ENCODE measurements at places on chromosomes 1 and 21. TPM values are rescaled to one million over a fixed set of nuclear protein-coding genes. Genes with fewer than 3 reads are reported as not detected.

GRCh38 chr1:42700006-42700405 is 17.8 kb downstream of the YBX1 start:
- DNase-seq, result no peak

Gene C1orf74
- total RNA-seq, result 4.8 TPM

Gene SPRR2E
- not detected for total RNA-seq

DNA sequence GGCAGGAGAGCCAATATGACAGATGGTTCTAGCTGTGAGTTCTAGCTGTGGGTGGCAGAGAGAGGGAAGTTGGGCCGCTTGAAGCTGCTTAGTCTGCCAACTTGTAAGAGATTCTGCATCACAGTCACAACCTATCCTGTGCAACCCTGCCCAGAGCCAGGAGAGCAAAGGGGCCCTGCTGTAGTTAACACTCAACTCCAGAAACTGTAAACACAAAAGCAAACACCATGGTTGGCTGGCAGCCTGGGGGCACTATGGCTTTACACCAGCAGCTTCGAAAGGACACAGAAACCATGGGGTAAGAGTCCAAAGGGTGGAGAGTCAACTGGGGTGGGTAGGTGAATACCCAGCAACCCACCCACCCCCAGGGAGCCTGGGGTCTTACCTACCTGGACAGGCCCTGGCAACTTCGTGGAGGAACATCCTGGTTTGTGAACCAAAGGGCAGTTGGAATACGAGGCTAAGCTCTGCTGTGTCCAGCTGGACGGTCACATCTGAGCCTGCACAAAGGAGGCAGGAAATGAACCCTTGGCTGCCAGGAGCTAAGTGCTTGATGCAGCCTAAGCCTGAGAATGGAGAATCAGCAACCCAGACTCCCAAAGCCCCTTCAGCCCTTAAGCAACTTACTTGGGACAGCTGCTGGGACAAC is 6.4 kb downstream of the INPP5B start:
- no peak for DNase-seq

DNA sequence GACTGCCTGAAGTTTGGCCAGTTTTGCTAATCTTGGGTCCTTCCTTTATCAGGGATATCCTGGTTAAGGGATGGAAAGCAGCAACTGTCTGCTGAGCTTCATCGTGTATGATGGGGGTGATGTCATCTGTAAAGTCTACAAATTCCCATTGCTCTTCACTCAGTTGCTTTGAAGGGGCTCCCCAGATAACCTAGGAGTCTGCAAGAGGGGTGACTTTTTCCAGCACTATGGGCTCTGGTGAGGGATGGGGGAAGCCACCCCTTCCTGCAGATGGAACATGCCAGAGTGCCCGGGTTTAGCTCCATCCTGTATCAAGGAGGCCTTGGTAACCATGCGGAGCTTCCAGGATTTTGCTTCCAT is 28.4 kb downstream of the EDARADD start:
- DNase-seq, result peak; percentile 65

GRCh38 chr1:240094041-240094722 is 2.5 kb downstream of the FMN2 start:
- no peak for DNase-seq

DNA sequence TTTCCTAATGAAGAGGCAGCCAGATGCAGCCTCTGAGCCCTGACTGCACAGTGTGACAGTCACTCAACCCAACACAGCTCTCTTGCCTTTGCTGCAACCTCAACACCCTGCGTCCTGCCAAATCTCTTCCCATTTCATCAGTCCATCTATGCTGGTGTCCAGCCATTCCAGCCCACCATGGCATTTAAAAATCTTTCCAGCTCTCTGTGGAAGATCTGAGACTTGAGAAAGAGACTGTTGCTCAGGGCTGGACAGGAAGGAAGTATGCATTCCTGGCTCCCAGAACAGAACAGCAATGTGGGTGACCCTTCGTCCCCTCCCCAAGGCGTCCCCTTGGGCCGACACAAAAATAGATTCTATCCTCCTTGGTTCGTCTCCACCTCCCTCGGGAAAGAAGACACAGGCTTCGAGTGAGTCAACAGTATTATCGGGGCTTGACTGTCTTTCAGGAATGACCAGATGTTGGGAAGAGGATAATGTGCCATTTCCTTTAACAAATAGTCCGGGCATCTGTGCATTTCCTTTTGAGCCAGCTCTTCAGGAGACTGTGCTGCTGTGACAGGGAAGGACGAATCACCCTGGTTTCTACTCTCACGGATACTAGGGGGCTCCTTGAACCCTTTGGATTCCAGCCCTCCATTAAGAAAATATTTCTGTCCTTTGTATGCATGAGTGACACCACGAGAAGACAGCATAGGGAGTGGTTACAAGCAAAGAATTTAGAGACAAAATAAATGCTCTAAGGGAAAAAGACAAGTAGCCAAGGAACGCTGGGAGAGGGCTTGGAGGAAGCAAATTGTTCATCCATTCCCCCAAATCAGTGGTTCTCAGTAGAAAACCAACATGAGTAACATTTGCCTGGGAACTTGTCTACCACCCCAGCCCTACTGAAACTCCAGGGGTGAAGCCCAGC is 111.4 kb upstream of the CDC42BPA start:
- DNase-seq, result peak; percentile 66

GRCh38 chr1:33350611-33351280 is 29.8 kb upstream of the A3GALT2 start:
- DNase-seq, result no peak

DNA sequence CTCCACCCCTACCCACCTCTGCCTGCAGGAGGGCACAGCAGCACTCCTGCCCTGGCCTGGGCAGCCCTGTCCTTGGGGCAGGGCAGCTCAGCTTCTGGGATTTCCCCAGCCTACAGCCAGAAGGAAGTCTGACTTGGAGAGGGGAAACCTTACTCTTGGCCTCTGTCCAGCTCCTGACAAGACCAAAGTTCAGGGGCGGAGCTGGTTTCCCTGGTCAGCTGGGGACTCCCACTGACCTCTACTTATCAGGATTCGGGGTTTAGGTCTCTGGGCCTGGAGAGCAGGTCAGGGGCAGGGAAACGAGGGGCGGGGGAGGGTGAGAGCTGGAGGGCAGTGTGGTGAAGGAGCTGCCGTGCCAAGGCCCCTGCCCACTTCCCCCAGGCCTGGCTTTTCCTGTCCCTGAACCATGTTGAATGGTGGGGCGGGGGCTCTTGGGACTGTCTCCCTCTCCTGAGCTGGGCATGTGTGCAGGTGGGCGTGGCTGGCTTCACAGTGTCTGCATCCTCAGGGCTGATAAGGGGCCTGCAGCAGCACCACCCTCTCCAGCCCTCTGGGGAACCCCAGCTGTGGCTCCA is 16.8 kb upstream of the ETV3 start:
- DNase-seq, result peak; percentile 78

- no peak for DNase-seq
These were observed 876 bp upstream of the CHML start for GRCh38 chr1:241640867-241641622.

Gene LCE6A
- total RNA-seq, result not detected

Gene GSTM5
- 12.0 TPM for total RNA-seq

GRCh38 chr1:30460661-30461060 is 262.7 kb downstream of the MATN1 start:
- DNase-seq, result no peak

Gene ZNF695
- total RNA-seq, result 1.2 TPM

DNA sequence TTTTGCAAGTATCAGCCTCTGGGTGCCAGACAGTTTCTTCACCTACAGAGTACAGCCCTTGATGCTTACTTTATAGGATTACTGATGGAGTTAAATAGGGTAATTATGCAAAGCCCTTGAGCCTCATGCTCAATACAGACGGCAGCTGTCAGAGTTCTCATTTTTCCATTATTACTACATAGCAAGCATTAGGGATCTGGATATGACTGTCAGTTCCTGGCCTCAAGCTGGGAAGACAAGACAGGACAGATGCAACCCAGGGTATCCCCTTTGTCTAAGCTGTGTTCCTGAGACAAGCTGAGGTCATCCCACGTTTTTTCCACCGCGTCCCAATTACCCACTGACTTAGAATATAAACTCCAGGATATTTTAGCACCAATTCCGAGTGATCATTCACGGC is 94.4 kb downstream of the SLC35F3 start:
- DNase-seq, result no peak

Gene SMPDL3B
- 1.2 TPM for total RNA-seq
